PC-3 (cell line): ENCODE measurements at places on chromosomes 16 and 17. TPM values are rescaled to one million over a fixed set of nuclear protein-coding genes. Genes with fewer than 3 reads are reported as not detected.

DNA sequence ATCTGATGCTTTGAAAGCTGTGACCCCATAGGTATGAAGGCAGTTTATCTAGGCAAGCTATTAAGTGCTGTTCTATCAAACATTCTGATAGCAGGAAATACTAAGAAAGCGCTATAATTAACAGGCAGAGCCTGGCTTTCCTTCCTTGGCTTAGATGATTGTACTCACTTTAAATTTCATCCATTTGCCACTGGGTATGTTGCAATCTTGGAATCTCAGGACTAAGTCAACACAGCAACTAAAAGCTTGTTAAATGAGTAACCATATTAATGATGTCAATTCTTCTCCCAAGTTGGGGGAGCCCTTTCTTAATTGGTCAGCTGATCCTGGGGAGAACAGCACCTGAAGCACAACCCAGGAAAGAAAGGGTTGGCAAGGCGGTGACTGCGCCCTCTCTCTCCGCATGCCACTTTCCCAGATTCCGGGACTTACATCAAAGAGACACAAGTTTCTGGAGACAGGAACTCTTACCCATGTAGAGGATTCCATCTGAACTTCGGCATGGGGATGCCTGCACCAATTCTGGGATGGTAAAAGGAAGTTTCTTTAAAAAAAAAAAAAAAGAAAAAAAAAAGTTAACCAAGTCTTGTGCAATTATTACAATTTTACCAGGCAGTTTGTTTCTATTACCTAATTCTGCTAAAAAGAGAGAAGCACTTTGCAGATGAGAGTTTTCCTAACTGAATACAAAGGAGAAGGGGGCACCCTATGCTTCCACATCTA lies 54.4 kb upstream of the ICAM2 start:
- peak overlapping the region; percentile 88 for H3K27ac ChIP-seq
- peak overlapping the region; percentile 26; the same call in 1 of the 2 replicates for H3K4me3 ChIP-seq
- peaks cover 21% of the 10 kb centered on the region for H3K4me1 ChIP-seq
- peak; percentile 83 for DNase-seq
- H3K27me3 ChIP-seq: no peaks in the 10 kb centered on the region

DNA sequence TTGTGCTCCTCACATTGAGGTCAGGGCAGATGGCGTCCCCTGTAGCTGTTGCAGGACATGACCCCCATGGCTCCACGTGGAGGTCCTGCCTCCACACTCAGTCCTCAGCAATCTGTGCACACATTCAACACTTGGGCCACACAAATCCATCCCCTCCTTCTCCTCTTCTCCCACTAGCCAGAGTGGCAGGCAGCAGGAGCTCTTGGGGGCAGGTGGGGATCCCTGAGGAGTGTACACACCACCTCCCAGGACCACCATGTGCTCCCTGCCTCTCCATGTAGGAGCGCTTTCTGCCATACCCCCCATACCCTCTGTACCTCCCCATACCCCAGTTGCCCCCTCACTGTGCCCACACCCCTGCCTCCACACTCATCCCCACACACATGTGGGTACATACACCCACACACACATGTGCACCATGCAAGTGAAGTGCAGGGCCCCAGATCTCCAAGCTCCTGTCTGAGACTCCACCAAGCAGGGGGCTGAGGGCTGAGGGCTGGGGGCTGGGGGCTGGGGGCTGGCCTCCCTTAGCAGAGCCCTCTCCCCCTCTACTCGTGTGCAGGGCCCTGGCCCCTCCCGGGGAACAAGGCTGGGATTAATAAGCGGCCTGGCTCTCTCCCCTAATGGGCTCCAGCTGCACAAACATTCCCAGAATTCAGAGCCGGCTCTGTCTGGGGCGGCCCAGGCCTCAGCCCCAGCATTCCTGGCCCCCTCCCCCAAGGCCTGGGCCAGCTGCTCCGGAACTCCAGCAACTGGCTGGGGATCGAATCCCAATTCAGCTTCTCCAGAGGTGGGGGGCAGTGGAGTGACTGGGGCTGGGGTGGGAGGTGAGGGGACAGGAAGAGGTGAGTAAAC lies 48.2 kb upstream of the MEIOC start:
- no peak overlapping the region for H3K27ac ChIP-seq
- H3K4me3 ChIP-seq: no peak overlapping the region
- no peaks in the 10 kb centered on the region for H3K36me3 ChIP-seq
- H3K4me1 ChIP-seq: no peaks in the 10 kb centered on the region
- H3K27me3 ChIP-seq: no peaks in the 10 kb centered on the region
- no peak for DNase-seq

- no peak overlapping the region for H3K27ac ChIP-seq
- no peak overlapping the region for H3K4me3 ChIP-seq
- H3K4me1 ChIP-seq: no peaks in the 10 kb centered on the region
- DNase-seq: no peak
- peaks cover 23% of the 10 kb centered on the region for H3K27me3 ChIP-seq
Observed at GRCh38 chr16:49700251-49701064, 155.5 kb downstream of the ZNF423 start.

GRCh38 chr17:30554839-30555751 lies 77.9 kb downstream of the GOSR1 start:
- DNase-seq: peak; percentile 34
- no peak overlapping the region for H3K4me3 ChIP-seq
- no peaks in the 10 kb centered on the region for H3K27me3 ChIP-seq

DNA sequence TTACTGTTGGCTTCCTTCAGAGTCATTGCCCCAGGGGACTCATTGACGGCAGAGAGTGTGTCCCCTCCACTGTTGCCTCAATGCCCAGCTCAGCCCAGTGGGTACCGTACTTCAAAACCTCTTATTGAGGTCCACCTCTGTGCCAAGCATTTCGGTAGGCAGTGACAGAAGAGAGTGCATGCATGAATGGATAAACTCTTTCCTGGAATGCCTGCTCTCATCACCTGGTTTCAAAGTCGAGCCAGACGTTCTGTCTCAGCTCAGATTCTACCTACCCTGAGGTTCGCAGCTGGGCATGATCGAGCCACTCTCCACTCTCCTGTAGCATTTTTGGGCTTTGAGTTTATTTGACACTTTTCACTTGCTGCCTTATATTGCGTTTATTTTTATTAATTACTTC lies 647.0 kb downstream of the MAF start:
- H3K27ac ChIP-seq: no peak overlapping the region
- DNase-seq: no peak
- no peaks in the 10 kb centered on the region for H3K36me3 ChIP-seq
- no peaks in the 10 kb centered on the region for H3K4me1 ChIP-seq
- H3K27me3 ChIP-seq: no peaks in the 10 kb centered on the region

- H3K4me3 ChIP-seq: no peak overlapping the region
- no peak for DNase-seq
- H3K4me1 ChIP-seq: no peaks in the 10 kb centered on the region
- H3K27ac ChIP-seq: no peak overlapping the region
- no peaks in the 10 kb centered on the region for H3K27me3 ChIP-seq
Observed at GRCh38 chr17:47982645-47983390, 11.9 kb downstream of the CDK5RAP3 start.

AMZ2 gene
- 81.1 and 88.5 TPM in 2 replicates for total RNA-seq

TPSG1 gene
- not detected in 2 replicates for total RNA-seq

DNA sequence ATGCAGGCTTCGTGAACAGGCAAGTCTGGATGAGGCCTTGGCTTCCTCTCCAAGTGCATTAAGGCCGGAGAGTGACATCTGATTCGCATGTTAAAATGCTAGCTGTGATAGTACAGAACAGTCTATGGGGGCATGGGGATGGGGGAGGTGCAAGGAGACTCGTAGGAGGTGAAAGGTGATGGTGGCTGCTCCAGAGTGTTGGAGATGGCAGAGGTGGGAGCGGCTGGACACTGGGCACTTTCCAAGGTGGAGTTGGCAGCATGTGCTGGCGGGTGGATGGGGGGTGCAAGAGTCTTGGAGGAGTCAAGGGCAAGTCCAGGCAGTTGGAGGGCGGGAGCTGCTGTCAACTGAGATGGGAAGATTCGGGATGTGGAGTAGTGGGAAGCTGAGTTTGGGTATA lies 350.9 kb upstream of the TNRC6C start:
- DNase-seq: no peak
- H3K27me3 ChIP-seq: peaks cover 74% of the 10 kb centered on the region
- H3K4me3 ChIP-seq: no peak overlapping the region
- no peak overlapping the region for H3K27ac ChIP-seq
- no peaks in the 10 kb centered on the region for H3K36me3 ChIP-seq

GRCh38 chr16:20327444-20328041 lies at the start of gene GP2:
Gene GP2, minus strand, starts transcription at chr16:20327513. Its CDS starts 1,082 bp downstream, at chr16:20326431.
- H3K4me3 ChIP-seq: no peak within 1 kb of the TSS
- no peaks in the 10 kb centered on the region for H3K36me3 ChIP-seq
- no peaks in the 10 kb centered on the region for H3K4me1 ChIP-seq
- no peaks in the 10 kb centered on the region for H3K27me3 ChIP-seq
- no peak within 1 kb of the TSS for H3K27ac ChIP-seq
- no peak for DNase-seq

DNA sequence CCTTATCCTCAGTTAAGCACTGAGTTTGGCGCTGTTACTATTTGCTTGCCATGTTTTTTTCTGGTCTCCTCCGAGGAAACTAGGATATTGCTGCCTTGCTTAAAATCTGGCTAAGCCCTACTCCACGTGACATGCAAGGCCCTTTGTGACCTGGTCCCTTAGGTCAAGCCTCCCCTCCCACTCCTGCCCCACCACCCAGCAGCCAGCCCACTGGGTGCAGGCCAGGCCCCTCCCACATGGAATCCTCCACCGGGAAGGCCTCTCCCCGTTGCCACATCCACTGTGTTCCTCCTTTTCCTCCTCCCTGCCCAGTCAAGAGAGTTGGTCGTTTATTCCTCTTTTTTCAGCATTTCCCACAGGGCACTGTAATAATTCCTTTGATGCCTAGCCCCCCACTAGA lies 16.2 kb downstream of the PSMD3 start:
- DNase-seq: no peak
- H3K27me3 ChIP-seq: no peaks in the 10 kb centered on the region
- no peaks in the 10 kb centered on the region for H3K4me1 ChIP-seq

GRCh38 chr17:27155866-27156265 lies 138.0 kb upstream of the WSB1 start:
- no peak overlapping the region for H3K4me3 ChIP-seq
- DNase-seq: no peak
- no peaks in the 10 kb centered on the region for H3K27me3 ChIP-seq
- H3K36me3 ChIP-seq: no peaks in the 10 kb centered on the region

GRCh38 chr16:89564476-89565255 lies 4.2 kb downstream of the RPL13 start:
- peaks cover 37% of the 10 kb centered on the region for H3K4me1 ChIP-seq
- H3K27ac ChIP-seq: no peak overlapping the region
- H3K27me3 ChIP-seq: no peaks in the 10 kb centered on the region
- peaks cover 38% of the 10 kb centered on the region for H3K36me3 ChIP-seq
- H3K4me3 ChIP-seq: peak overlapping the region; percentile 99; the same call in 1 of the 2 replicates

DNA sequence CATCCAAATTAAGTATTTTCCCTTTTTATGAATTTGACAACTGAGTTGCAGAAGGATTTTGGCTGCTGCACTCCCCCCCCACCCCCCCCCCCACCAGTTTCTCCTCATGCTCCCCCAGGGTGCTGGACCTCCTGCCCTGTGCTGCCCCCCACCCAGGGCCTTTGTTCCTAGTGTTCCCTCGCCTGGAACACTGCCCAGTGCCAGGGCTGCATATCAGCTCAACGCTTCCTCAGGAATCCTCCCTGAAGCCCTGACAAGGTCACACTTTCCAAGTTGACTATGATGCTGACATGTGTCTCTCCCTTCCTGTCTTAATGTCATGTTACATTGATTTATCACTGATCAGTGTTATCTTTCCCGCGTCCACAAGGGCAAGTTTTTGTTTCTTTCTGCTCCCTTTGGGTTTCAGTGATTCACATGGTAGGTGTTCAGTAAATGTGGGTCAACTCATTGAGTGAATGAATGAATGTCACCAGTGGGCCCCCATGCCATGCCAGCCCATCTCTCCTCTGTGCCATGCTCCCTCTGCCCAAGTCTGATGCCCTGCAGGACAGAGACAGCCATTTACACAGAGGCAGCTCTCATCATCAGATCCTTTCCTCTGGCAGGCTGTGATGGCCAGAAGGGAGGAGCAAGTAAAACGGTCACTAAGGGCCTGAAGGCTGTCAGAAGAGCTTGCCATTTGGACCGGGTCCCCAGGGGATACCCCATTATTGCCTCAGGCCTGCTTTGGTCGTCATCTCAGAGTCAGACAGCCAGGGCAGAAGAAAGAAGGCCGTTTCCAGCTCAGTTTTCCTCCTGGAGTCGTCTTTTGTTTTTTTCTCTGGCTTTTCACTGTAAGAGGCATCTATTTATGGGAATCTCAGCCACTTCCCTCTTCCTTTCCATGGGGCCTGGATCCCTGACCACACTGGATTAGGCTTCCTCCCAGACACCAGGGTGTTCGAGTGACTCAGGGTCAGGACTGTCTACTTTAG lies 386.2 kb downstream of the SNX29 start:
- H3K36me3 ChIP-seq: no peaks in the 10 kb centered on the region
- DNase-seq: no peak
- peaks cover 18% of the 10 kb centered on the region for H3K4me1 ChIP-seq
- no peaks in the 10 kb centered on the region for H3K27me3 ChIP-seq

GRCh38 chr17:29238133-29238850 lies 8.4 kb upstream of the CRYBA1 start:
- H3K4me1 ChIP-seq: peaks cover 16% of the 10 kb centered on the region
- no peaks in the 10 kb centered on the region for H3K36me3 ChIP-seq
- H3K27me3 ChIP-seq: no peaks in the 10 kb centered on the region
- DNase-seq: no peak
- H3K4me3 ChIP-seq: no peak overlapping the region

GRCh38 chr17:29596811-29597210 lies 3.9 kb downstream of the ANKRD13B start:
- no peak for DNase-seq
- H3K4me3 ChIP-seq: no peak overlapping the region
- H3K27ac ChIP-seq: no peak overlapping the region
- peaks cover 28% of the 10 kb centered on the region for H3K4me1 ChIP-seq
- no peaks in the 10 kb centered on the region for H3K36me3 ChIP-seq
- no peaks in the 10 kb centered on the region for H3K27me3 ChIP-seq

GRCh38 chr16:6573577-6573976 lies 759.1 kb upstream of the RBFOX1 start:
- no peaks in the 10 kb centered on the region for H3K4me1 ChIP-seq
- H3K36me3 ChIP-seq: no peaks in the 10 kb centered on the region
- no peaks in the 10 kb centered on the region for H3K27me3 ChIP-seq

GRCh38 chr17:35584061-35584460 lies 3.1 kb upstream of the AP2B1 start:
- H3K36me3 ChIP-seq: no peaks in the 10 kb centered on the region
- DNase-seq: no peak
- peaks cover 15% of the 10 kb centered on the region; the same call in 1 of the 2 replicates for H3K4me1 ChIP-seq

DNA sequence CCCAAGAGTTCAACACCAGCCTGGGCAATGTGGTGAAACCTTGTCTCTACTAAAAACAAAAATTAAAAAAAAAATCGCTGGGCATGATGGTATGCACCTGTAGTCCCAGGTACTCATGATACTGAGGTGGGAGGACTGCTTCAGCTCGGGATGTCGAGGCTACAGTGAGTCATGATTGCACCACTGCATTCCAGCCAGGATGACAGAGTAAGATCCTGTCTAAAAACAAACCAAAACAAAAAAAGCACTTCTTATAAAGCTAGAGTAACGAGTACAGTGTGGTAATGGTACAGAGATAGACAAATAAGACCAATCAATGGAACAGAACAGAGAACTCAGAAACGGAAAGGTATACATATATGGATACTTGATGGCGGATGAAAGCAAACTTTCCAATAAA lies 4.4 kb downstream of the NSMCE1 start:
- no peaks in the 10 kb centered on the region for H3K36me3 ChIP-seq
- peaks cover 37% of the 10 kb centered on the region for H3K4me1 ChIP-seq
- peak; percentile 86 for DNase-seq
- H3K4me3 ChIP-seq: peak overlapping the region; percentile 55
- no peaks in the 10 kb centered on the region for H3K27me3 ChIP-seq
- H3K27ac ChIP-seq: peak overlapping the region; percentile 60

- H3K27me3 ChIP-seq: no peaks in the 10 kb centered on the region
- no peaks in the 10 kb centered on the region for H3K36me3 ChIP-seq
- peak overlapping the region; percentile 76 for H3K27ac ChIP-seq
- peak; percentile 84 for DNase-seq
Observed at GRCh38 chr17:72657467-72658317, 434.8 kb downstream of the SLC39A11 start.
